ENCODE measurements at places on chromosomes 3 and 15.

- peak; percentile 21 for DNase-seq
Measured at GRCh38 chr15:69921626-69922619, 175.8 kb downstream of the TLE3 start.

DNA sequence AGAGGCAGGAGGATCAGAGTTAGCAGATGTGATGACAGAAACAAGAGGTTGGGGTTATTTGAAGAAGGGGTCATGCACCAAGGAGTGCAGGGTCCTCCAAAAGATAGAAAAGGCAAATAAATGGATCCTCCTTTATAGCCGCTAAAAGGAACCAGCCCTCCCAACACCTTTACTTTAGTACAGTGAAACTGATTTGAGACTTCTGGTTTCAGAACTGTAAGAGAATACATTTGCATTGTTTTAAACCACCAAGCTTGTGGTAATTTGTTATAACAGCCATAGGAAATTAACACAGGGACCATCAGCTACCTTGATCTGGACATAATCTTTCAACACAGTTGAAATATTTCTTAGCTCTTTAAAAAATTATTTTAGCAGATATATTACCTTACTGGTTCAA lies 166.6 kb downstream of the TIGIT start:
- no peak for DNase-seq

- no peak for DNase-seq
Measured at GRCh38 chr3:186477876-186478275, 66.3 kb downstream of the CRYGS start.

DNA sequence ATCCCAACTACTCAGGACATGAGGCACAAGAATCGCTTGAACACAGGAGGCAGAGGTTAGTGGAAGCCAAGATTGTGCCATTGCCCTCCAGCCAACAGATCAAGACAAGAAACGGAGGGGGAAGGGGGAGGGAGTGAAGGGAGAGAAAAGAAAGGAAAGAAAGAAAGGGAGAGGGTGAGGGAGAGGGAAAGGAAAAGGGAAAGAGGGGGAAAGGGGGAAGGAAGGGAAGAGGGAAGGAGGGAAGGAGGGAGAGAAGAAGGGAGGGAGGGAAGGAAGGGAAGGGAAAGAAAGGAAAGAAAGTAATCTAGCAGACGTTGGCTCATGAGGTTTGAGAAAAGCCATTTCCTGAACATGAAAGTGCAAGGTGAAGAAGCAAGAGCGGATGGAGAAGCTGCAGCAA lies 53.1 kb upstream of the SETMAR start:
- DNase-seq = no peak

GRCh38 chr15:99181545-99181971 lies 67.8 kb downstream of the TTC23 start:
- no peak for DNase-seq

GRCh38 chr15:70240820-70241430 lies 143.2 kb upstream of the TLE3 start:
- DNase-seq = no peak

GRCh38 chr15:89375093-89376005 lies 40.7 kb upstream of the POLG start:
- DNase-seq = no peak

DNA sequence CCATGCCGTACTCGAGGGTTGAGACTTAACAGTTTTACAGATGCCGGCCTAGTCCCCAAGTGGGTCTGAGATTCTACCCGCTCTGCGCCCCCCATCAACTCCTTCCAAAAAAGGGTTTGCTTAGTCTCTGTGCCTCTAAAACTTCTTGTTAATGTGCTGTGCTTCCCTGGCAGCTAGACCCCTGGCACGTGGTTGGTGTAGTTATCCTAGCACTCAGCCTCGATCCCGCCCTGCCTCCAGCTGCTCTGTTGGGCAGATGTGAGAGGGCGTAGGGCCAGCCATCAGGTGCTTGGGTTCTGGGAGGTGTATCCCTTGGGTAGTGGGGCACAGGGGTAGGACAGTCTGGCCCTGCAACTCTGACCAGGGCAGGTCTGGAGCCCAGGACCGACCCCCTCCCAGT lies 79.5 kb downstream of the FBLN2 start:
- no peak for DNase-seq

DNA sequence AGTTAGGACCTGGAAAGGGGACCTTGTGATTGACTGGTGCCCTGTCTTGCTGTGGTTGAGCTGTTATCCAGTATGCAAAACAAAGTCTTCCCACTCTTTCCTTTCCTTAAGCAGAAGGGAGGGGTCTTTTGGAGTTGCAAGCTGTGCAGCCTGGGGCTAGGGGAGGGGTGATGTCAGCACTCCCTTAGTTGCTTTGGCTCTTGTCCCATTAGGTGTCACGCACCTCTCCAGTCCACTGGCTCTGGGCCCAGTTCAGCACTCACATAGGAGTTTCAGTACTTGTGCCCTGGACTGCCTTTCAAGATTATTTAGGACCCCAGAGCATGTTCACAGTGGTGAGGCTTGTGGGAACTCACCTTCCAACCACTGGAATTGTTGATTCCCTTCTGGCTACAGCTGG lies 238.5 kb downstream of the DOCK3 start:
- no peak for DNase-seq

GRCh38 chr3:78736863-78737262 lies 1030.9 kb downstream of the ROBO1 start:
- DNase-seq = peak; percentile 85

- no peak for DNase-seq
Measured at GRCh38 chr3:47910777-47911440, 105.3 kb downstream of the MAP4 start.

DNA sequence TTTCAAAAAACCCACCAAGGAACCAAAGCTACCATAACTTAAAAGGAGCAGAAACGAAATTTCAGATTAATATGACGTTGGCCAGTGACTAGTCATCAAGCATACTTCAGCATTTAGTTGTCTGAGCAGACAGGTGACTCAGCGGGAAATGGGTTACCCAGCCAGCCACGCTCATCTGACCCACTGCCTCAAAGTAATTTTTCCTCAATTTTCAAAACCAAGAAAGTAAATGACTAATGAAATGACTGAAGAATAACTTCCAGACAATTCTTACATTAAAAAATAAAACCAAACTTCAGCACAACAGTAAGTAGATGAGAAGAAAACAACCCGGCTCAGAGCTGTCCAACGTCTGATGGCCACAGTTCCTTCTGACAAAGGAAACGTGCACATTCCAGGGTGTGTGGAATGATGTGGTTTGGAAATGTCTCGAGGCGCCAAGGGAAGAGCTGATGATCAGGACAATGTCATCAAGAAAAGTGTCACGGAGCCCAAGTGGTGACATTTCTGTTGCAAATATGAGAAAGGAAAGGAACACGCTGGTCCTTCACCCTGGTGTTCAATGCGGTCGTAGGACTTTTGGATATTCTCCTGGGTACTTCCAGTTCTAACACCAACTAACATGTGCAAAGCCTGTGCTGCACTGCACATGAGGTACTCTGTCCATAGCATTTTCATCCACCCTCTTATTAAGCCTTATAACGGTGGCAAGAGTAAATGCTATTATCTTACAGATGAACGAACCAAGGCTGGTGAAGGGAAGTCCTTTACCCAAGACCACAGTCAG lies 79.1 kb downstream of the FOXP1 start:
- no peak for DNase-seq

- no peak for DNase-seq
Measured at GRCh38 chr15:63818191-63818590, 15.6 kb downstream of the HERC1 start.

DNA sequence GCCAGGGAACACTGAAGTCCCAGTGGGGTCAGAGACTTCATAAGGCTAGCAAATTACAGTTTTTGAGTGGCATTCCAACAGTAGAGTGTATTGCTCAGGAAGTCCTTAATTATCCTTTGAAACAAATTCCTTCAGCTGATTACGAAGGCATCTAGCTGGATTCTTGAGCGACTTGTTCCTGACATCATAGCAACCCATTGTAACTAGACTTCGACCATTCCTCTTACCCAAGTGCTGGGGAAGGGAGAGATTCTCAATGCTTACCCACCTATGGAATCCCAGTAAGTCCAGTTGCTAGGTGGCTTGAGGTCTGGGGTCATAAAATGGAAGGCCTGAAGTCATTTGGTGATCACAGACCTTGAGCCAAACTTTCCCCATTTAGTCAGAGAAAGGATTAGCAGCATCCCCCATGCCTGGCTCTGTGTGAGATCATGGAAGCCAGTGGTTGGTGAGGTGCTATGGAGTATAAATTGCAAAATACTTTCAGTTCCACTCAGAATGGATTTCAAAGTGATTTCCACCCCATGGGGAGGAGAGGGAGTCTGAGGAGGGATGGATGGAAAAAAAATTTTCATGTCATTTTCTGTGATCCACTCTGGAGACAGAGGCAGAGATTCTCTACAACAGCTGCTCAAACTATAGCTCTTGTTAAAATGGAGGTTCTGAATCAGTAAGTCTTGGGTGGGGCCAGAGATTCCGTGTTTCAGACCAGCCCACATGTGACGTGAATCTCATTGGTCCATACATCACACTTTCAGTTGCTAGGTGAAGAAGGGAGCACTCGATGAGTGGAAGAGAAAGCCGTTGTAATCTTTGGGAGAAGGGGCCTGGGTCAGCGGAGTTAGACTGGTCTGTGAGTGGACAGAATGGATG lies 45.7 kb downstream of the CD86 start:
- DNase-seq = no peak

DNA sequence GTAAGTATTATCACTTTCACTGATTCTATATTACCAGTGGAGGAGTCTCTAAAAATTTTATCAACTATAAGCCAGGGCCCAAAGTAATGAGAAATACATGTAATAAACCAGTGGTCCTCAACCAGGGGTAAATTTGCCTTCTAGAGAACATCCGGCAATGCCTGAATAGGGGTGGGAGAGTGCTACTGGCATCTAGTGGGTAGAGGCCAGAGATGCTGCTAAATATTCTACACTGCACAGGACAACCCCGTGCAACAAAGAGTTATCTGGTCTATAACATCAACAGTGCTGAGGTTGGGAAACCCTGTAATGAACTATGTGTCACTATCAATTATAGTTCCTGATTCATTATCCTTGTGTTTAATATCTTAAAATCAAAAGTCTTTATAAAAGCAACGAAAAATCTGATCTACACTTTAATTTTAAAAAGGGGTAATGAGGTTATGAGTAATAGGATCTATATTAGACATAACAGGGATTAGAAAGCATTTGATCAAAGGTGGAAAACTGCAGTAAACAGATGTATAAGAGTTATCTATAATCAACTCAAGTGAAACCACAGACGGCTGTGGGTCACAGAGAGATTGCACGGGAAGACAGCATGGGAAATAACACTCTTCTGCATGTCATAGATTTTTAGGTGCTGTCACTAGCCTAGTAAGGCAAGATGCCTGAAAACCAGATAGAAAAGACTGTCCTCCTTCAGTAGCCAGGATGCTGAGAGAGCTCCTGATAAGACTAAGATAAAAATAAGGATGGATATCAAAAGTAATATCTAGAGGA lies 2.0 kb downstream of the LYSMD2 start:
- DNase-seq = no peak

DNA sequence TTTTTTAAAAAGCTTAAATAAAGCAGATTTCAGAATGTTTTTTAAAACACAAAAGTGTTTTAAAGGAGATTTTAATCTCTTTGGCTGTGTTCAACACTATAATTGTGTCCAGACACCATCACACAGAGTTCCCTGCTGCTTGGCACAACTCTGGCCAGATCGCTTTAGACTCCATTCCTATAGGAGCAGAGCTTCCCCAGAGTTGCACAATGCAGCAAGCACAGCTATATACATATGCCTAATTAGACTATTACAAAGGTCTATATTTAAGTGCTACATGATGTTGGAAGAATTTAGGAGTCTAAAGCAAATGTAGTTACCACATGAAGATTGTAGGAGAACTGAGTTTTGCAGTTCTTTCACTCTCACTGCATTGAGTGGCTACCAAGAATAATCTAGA lies 11.2 kb downstream of the SLC9A9 start:
- no peak for DNase-seq

GRCh38 chr3:190073264-190074008 lies 47.3 kb downstream of the P3H2 start:
- DNase-seq = no peak

- DNase-seq = no peak
Measured at GRCh38 chr3:190491533-190492054, 22.3 kb upstream of the IL1RAP start.

GRCh38 chr3:72916250-72916649 lies 28.4 kb downstream of the GXYLT2 start:
- no peak for DNase-seq

DNA sequence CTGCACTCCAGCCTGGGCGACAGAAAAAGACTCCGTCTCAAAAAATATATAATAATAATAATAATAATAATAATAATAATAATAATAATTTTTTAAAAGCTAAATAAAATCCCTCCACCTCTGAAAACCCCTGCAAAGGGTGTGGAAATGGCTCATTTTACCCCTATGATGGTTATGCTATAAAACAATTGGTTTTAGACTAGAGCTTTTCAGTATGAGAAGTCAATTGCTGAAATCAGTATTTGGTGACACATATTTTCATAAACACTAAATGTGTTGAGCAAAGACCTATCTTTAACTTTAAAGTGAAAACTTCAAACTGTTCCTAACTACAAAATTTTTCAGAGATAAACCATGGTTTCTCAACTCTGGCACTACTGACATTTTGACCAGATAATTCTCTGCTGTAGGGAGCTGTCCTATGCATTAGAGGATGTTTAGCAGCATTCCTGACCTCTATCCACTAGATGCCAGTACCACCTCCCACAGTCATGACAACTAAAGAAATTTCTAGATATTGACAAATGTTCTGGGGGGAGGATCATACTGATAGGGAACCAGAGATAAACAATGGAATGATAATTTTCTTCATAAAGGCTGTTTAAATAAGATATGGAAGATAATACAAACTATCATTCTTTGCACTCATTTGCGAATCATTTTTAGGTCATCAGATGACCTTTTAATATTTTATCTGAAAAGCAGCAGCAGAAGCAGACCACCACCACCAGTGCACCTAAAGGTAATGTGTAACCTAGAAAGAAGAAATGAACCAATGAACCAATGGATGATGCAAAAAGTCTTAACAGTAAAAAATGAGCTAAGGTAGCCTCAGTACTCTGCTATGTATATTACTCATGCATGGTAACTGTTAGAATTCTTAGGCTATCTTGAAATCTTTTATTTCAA lies 13.8 kb downstream of the PTPN9 start:
- no peak for DNase-seq

DNA sequence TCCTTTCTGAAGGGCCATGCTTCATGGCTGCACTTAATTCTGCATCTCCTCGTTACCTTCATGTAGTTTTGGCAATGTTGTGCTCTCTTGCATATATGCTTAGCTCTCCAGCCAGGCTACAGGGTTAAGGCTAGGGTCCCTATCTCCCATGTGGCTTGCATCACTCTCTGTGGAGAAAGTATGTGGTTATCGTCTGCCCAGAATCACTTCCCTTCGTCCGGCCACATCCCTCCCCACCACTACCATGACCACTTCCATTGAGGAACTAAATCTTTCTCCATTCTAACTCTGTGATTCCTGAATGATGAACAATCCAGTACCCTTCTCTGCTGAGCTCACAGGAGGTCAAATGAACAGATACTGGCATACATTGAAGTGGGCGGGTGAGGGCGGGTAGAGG lies 34.0 kb downstream of the WWTR1 start:
- no peak for DNase-seq

All from GM12878 (cell line).